ENCODE measurements at places on chromosomes 7 and 10.

GRCh38 chr10:72248468-72249151, 25.1 kb upstream of the DDIT4 start:
- peak; percentile 90 for DNase-seq

DNA sequence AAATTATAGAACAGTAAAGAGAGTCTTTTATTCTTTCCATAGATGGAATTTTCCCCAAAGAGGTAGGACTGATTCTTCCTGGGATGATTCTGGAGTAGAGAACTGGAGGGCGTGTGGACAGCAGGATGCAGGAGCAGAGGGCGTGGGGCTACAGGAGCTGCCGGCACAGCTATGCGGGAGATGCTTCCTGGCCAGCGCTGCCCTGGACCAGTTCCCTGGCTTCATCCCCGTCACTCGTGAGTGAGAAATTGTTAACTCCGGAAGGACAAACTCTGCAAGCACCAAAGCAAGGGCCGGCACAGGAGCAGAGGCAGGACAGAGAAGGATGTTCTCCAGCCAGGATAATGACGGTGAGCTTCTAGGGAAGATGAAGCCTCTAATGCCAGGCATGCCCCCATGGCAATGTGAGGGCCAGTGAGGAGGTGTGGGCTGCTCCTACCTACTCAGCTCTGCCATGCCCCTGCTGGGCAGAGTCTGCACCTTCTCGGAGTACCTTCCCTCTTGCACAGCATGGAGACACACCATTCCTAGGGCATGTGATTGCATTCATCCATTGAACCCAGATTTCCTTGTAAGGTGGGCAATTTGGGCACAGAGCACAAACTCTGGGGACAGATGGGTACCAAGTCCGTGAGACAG, 760.9 kb upstream of the IGFBP3 start:
- peak; percentile 28 for DNase-seq

DNA sequence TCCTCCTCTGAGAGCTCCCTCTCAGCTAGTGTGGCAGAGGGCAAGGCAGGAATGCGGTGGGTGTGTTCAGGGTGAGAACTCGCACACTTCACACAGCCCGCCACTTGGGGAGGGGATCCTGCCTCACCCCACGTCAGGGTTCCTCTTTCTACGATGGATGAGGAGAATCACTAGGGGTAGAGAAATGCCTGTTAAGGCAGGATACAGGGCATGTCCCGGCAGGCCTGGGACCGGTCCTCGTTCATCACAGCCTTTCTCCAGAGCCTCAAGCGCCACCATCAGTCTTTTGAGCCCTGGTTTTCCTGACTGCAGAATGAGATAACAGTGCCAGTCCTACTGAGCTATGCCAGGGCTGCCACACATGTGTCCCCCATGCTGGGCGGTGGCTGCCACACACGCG, 546.7 kb upstream of the ADARB2 start:
- DNase-seq: no peak

DNA sequence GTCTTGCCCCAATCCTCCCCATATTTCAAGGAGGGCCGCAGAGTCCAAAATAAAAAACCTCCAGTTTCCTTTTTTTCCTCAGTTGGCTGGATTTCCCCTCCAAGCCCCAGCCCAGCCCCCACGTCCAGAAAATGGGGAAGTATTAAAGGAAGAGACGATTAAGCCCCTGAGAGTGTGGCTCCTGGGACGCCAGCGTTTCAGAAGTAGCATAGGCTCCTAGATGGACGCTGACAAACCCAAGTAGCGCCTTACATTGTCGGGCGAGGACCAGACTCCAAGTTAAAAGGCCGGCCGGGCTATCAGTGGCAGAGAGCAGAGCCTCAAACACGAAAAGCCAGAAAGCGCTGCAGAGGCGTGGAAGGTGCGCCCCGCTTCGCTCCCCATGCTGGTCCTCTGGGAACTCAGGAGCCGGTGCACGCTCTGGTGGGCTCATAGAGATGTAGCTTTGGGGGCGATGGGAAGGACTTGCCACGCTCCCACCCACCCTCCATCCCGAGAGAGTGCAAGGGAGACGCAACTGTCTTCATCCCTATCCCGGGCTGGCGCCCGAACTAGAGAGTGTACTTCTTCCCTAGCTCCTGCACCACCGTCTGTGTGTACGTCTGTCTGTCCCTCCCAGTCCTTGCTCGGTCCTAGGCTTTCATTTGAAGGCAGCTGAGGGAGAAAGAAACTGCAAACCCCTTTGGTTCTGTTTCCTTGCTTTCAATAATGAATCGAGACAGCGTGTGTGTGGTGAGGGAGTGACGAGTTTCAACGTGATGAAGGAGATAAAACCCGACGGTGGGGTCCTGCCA, 6.3 kb upstream of the EMX2 start:
- DNase-seq: no peak

DNA sequence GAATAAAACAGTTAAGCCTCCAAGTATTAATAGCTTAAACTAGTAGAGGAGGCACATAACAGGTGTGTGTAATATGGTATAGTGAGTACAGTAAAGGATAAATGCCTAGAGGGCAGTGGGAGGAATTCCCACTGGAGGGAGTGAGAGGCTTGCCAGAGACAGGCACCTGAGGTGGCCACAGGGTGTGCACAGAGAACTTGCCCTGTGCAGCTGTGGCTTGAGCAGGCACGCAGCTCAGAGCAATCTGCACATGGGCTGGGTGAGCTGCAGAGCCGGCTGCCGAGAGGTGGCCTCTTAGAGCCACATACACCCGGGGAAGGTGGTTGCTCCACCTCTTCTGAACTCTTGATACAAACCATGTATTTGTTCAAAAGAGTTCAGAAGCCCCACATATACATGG, 237.1 kb downstream of the COBL start:
- DNase-seq: no peak

DNA sequence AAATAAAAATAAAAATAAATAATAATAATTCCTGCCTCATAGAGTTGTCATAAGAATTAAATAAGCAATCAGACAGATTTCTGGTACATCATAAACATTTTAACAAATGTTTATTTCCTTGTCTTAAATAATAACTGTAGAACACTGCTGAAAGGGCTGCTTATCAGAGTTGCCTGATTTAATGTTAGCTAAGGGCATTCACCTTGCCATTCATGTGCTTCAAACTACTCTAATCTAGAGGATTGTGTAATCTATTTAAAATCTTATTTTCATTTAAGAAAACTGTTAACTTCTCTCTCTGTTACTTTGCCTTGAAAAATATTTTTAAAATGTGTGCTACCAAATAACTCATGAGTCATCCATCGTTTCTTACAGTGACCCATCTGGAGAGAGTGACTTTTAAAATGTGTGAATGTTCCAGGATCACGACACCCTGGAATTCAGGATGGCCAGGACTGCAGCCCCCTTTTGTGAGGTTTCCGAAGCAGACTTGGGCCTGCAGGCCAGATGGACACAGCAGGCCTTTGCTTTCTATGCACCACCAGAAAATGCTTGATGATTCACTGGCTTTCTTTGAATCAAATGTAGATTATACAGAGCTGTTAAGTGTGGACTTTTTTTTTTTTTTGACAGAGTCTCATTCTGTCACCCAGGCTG, 109.1 kb upstream of the TNS3 start:
- DNase-seq: no peak

DNA sequence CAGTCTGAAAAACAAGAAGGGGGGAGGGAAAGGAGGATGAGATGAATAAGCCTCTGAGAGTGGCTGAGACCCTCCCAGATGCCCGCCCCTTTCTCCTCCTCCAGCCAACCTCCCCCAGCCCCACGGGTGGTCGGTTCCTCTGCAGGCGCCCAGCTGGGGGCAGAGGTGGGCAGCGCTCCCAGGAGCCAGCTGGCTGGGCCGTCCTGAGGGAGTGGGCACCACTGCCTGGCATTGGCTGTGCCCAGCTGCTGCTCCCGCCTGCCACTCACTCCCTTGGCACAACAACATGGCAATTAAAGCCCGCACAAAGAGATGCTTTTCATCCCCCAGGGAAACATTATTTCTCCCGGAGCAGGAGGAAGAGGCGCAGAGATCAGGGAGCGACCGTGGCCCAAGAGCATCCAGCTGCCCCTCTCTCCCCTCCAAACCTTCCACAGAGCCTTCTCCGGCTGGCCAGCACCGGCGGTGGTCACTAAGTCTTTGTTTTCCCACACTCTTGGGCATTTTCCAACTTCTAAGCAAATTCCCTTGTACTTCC, 107.2 kb downstream of the SPDYE5 start:
- DNase-seq: no peak

DNA sequence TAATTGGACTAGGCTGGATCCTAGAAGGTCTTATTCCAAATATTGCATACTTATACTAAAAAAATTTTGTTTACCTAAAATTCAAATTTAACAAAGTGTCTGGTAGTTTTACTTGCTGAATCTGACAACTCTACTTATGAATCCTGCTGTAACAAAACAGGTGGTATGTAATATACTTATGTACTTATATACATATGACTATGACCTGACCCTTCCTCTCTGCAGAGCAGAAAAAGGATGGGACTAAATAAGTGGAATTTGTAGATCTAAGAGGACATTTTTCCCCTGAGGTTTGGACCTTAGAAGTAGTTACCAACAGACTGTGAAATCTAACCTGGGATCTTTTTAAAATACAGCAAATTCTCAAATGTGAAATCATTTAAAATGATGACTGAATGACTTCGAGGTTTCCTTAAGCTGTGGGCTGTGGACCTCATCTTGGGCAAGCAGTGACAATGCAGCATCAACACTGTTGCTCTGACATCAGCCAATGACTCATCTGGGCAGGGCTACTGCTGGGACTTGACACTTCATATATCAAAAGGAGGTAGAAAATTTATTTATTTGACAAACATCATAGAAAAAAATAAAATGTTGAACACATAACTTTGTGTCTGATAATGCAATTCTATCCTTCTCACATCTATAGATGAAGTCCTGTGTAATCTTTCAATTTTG, 73.6 kb downstream of the RELN start:
- no peak for DNase-seq

GRCh38 chr7:26439521-26440232, 148.0 kb downstream of the SNX10 start:
- no peak for DNase-seq

DNA sequence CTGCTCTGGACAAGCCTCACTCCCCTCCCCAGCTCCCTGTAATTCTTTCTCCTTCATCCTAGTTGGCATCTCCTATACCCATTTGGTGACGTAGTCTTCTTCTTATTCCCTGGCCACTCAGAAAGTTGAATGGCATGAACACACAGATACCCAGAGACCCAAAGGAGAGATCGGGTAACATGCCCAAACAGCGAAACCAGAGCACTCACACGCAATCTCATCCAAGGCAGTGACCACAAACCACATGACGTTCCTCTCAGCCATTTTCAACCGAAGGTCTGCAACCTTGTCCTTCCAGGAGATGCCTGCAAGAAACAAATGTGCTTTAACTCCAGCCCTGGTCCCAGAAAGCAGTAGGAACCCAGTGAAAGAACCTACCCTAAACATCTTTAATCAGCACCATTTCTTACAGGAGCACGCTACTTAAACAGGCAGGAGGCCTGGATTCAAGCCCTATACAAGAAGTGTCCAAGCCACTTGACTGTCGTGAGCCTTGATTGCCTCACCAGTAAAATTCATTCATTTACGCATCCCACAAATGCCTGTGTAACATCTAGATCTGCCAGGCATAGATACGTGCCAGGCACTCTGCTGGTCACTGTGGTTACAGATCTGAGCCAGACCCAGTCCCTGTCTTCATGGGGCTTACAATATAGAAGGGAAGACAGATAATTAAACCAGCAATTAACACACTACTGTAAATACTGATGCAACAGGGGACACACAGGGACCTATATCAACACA, 37.1 kb downstream of the XPNPEP1 start:
- no peak for DNase-seq

GRCh38 chr7:1410992-1411391, 48.3 kb downstream of the MICALL2 start:
- no peak for DNase-seq

DNA sequence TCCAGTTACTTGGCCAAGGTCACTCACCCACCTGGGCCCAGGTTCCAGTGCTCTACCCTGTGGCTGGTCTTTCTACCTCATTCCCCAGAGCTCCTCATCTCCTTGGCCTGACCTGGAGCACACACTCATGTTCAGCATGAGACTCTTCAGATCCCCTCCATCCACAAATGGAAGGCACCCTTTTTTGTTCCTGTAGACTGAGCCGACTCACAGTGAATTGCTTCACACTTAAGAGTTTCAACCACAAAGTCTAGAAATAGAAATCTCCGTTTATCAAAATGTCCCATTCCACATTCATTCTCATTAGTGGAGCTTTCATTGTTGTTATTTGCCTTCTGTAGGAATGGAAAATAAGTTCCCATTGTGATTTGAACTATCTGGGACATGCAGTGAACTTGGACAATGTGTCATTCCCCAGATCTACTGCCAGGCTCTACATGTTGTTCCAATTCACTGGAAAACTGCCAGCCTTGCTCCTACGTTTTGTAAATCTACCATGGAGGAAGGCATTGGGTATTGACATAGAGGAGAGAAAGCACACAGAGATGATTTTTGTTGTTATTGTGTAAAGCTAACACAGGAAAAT, 125.3 kb upstream of the CELF2 start:
- no peak for DNase-seq

GRCh38 chr10:98610836-98611235, 164.1 kb upstream of the HPS1 start:
- no peak for DNase-seq

DNA sequence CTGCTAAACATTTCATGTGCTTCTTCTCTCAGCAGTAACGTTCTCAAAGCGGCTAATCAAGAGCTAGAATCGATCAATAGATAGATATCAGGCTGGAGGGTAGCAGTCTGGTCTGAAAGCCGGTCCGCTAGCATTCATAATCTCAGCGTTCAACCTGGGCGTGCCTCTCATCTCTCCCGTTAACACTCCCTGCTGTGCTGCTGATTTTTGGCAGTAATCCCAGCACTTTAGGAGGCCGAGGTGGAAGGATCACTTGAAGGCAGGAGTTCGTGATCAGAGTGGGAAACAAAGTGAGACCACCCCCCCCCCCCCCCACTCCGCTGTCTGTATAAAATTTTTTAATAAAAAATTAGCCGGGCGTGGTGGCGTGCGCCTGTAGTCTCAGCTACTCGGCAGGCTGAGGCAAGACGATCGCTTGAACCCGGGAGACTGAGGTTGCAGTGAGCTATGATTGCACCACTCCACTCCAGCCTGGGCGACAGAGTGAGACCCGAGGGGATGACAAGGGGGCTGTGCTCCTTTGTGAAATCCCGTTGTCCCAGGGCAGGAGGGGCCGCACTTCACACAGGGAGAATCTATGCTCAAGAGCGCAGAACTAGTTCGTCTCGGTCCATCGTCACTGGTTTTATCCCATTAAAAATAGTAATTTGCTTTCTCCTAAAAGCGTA, 624 bp upstream of the CEP55 start:
- DNase-seq: peak; percentile 34

Measured in left cardiac atrium (tissue), 4 donors.